ENCODE measurements at places on chromosomes 5 and 9.

DNA sequence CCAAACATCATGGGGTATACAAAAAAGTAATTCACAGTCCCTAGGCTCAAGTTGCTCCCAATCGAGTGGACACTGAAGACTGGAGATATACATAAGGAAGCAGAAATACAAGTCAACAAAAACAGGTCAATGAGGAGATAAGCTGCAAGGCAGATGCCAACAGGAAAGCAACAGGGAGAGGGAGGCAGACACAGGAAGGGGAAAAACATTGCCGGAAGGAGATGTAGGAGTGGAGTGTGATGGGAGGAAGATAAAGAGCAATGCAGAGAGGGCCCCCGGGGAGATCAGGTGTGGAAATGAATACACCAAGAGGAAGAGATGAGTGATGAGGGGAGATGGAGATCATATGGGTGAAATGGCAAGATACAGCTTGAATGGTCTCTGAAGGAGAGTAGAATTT lies 243.0 kb downstream of the RAB3C start:
- DNase-seq: no peak

GRCh38 chr5:76941442-76941841 lies 11.4 kb upstream of the CRHBP start:
- no peak for DNase-seq

- DNase-seq: no peak
Observed at GRCh38 chr9:127966416-127967150, 14.2 kb downstream of the EEIG1 start.

DNA sequence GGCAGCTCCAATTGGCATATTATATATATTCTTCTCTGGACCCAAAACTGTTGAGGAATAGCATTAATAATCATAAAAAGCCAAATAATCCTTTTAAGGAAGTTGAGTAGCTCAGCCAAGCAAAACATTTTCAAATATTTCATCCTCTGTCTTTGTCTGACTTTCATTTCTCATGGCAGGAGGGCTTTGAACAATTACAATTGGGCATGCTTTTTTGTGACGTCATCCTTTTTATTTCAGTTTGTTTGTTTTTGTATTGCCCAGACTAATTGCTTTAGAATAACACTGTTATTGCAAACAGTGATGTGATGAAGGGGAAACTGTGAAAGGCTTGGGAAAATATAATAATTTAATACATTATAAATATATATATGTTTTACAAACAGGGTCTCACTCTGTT lies 65.2 kb upstream of the MAP1B start:
- DNase-seq: no peak

- DNase-seq: no peak
Observed at GRCh38 chr5:112940670-112941069, 18.6 kb upstream of the REEP5 start.

- DNase-seq: no peak
Observed at GRCh38 chr5:156640691-156641241, 209.3 kb upstream of the PPP1R2B start.

DNA sequence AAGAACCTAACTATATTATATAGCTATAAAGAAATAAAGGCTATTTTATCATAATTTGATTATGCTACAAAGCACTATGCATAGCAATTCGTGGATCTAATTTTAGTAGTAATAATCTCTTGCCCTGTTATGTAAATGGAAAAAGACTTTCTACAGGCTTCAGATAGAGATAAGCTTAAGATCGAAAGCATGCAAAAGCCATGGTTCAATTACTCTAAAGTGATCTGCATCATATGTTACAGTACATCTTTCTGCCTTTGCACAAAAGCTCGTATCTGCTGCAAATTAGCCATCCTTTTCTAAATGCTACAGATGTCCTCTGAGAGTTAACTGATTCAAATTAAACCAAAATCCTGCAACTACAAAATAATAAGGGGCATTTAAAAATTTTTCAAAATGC lies 234.8 kb upstream of the TMEM161B start:
- DNase-seq: no peak

DNA sequence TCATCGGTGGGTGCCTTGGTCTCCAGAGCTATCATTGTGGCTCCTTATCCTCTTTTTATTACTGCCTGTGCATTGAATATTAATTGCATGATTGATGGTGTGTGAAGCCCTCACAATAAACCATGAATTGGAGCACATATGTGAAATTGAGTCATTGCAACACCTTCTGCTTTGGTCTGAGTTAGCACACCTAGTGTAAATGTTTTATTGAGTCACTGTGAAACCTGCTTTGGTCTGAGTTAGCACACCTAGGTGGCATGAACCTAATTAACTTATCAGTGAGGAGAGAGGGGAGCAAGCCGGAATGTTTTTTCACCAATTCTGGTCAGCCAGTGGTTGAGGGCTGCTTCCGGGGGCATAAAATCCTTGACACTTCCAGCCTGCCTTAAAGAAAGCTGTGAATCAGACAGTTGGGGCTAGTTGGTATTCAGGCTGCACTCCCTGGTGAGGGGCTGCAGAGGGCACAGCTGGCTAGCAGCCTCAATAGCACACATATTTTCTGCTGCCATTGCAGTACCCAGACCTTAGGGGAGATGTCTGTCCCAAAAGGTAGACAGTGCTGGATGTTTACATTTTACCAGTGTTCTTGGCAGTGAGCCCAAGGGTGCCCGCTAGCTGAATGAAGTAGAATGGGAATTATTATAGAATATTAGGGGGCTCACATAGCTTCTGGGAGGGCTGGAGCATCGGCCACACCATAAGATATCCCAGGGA lies 76.5 kb upstream of the GOLM1 start:
- DNase-seq: no peak

DNA sequence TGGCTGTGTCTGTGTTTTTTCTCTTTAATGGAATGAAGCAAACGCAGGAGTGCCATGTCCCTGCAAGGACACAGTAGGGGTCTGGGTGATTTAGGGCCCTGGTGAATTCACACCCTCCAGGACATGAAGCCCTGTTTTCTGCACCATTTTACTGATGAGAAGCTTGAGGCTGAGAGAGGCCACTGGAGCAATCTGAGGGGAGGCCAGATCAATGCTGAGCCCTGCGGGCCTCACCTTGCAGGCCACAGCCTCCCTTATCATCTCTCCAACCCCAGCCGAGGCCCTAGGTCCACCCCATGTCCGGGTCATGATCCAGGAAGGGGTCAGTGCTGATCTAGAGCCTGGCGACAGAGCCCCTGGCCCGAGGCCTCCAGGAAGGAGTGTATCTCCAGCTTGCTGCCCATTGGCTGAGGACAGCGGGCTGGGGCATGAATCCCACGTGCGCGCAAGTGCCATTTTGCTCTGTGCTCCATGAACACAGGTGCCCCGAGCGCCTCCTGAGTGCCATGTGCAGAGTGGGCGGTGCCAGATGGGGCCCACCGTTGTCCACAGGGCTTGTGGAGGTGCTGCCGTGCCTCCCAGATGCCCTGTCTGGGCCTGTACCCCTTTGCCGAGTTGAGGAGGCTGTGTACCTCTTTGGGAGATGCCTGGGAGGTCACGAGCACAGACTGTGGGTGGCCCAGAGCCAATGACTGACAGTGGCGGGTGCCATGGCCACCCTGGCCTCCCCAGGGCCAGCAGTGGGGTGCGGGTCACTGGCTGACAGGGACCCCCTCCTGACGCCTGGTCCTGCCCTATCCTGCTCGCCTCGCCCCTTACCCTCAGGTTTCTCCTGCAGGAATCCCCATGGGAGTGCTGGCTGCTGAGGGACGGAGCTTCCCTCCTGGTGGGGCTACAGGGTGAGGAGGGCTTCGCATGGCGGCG lies 32.3 kb upstream of the LPCAT1 start:
- DNase-seq: no peak

GRCh38 chr9:117290306-117290840 lies 124.5 kb downstream of the ASTN2 start:
- DNase-seq: no peak

- no peak for DNase-seq
Observed at GRCh38 chr9:77938163-77938562, 93.4 kb downstream of the GNAQ start.

GRCh38 chr9:93066978-93067603 lies 8.6 kb downstream of the SUSD3 start:
- DNase-seq: no peak

GRCh38 chr5:54390015-54390414 lies 65.5 kb upstream of the HSPB3 start:
- peak; percentile 29 for DNase-seq

GRCh38 chr5:17129093-17129849 lies 88.2 kb upstream of the BASP1 start:
- no peak for DNase-seq

DNA sequence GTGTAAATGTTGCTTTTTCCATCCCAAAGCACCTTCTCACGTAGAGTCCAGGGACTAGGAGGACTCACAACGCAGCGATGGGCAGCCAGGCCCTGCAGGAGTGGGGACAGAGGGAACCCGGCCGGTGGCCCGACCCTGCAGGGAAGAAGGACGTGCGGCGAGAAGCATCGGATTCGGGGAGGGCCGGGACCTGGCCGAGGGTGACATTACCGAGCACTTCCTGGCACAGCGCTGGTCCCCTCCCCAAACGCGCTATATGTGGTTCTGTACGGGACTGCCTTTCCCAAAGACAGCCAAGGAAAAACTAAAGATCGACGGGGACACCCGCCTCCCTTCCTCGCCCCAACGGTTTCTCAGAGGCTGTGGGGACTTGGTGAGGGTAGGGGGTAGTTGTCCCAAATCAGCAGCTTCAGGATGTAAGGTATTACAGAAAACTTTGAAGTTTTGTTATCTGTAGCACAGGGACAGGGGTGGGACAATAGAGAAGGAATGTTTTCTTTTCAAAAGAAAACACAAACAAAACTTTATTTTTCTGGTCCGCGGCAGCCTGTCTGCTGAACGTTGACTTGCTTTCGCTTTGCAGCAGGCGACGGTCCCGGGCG lies 887 bp upstream of the MAP3K1 start:
- DNase-seq: no peak

- no peak for DNase-seq
Observed at GRCh38 chr9:132505991-132506655, 76.3 kb upstream of the BARHL1 start.

DNA sequence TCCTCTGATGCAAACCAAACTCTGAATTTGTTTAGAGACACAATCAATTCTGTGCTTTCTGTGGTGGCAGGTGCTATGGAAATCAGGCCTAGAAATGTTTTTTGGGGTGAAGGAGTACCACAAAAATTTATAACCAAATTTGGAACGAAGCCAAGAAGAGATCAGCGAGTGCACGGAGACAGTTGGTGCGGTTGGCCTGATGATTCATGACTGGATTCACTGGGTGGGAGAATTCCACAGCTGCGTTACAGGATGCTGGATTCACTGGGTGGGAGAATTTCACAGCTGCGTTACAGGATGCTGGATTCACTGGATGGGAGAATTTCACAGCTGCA lies 135.6 kb upstream of the IRX4 start:
- DNase-seq: no peak

DNA sequence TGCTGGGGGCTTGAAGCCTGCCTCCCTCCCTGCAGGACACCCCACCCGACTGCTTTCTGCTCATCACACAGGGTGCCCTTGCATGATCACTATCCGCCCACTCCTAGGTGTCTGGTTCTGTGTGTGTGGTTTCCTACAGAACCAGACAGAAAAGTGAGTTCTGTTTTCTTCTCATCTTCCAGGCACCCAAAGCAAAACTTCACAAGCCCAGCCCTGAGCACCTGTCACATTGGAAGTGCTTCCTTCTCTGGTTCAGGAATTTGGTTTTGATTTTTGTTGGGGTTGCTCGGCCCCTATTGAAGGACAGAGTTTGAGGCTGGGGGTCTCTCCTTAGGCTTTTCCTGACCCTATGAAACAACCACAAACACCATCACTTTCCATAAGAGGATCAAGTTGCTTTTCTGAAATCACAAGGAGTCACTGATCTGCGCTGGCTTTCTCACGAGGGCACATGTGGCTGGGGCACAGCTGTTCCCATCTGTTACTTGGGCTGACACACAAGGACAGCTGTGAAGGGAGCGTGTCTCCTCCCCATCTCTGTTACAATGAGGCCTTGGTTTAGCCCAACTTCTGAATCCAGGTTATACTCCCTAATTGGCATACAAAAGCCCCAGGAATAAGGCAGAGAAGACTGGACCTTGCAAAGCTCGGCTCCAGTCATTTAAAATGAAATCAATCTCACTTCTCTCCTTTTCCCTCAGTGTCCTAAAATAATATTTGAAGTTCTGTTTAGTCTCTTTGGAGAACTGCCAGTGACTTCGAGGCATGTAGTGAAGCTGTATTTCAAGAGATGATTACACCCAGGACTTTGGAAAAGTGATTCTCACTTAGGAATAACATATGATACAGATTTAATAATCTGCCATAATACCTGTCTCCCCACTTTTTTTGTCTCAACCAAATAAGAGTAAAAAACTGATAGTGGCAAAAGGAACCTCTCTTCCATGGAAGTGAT lies 213.1 kb upstream of the GAS1 start:
- DNase-seq: no peak

DNA sequence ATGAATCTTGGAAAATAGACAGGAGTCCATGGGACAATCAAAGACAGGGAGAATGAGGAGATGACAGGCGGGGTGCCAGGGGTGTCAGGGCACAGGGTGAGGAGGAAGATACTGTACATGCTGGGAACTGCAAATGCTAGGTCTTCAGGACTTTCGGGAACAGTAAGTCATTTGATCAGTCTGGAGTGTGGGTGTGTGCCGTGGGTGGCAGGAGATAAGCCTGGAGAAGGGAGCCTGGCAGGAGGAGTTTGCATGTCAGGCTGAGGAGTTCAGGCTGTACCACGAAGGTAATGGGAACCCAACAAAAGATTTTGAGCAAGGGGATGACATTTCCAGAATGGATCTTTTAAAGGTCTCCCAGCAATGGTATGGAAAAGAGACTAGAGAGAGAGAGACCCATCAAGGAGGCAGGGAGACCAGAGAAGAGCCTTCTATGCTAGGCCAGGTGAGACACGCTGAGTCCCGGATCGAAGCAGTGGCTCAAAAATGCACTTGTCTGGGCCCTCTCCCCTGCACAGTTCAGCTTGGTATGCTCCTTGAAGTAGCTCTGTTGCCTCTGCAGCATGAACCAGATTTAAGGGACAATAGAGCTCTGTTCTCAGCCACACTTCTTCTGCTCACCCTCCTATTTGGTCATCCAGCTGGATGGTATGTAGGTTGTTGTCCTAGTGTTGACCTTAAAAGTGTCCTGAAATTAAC lies 77.0 kb upstream of the FER start:
- no peak for DNase-seq

DNA sequence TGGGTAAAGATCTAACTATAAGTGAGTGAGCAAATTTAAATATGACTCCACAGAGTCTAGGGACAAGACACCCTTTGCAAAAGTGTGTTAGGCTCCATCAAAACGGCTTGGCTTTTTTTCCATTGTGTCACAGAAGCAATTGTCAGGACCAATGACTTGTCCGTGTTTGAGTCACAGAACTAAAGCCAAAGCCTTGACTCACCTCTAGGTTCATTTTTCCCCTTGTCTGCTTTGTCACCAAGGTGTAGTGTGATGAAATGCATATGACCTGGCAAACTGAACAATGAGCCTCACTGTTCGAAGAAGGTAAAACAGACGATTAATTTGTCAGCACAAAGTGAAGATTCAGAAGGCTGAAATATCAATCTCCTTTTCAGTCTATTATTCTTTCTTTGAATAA lies 331.0 kb downstream of the GLIS3 start:
- DNase-seq: no peak

- DNase-seq: no peak
Observed at GRCh38 chr5:78287833-78288232, 6.7 kb downstream of the AP3B1 start.

- no peak for DNase-seq
Observed at GRCh38 chr9:86713970-86714369, 233.3 kb downstream of the GAS1 start.

- DNase-seq: no peak
Observed at GRCh38 chr5:189976-190365, 1.3 kb upstream of the LRRC14B start.

Data from hematopoietic multipotent progenitor cell treated with erythropoietin and hydrocortisone succinate and interleukin-3 and kit ligand, for 17 days (in vitro differentiated cells).